ENCODE measurements at places on chromosomes 2 and 18.

GRCh38 chr2:144143294-144144151 lies 376.4 kb downstream of the ZEB2 start:
- DNase-seq: no peak

DNA sequence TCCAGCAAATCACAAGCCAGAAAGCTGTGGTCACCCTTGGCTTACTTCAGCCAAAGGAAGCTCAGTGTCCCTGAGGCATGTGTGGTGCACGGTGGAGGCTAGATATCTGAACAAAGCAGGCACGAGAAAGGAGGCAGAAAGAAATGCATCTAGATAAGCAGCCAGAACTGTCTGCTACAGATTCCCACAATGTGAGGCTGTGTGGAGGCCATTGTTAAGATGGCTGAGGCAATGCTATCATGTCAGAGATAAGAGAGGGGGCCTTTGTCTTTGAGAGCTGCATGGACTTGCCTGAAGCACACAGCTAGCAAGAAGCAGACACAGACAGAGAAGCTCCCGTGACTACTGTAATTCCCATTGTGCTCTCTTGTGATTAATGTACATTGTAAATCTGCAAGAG lies 110.5 kb upstream of the LYPD6 start:
- DNase-seq: no peak

GRCh38 chr2:191050640-191050987 lies 36.6 kb upstream of the STAT1 start:
- no peak for DNase-seq

DNA sequence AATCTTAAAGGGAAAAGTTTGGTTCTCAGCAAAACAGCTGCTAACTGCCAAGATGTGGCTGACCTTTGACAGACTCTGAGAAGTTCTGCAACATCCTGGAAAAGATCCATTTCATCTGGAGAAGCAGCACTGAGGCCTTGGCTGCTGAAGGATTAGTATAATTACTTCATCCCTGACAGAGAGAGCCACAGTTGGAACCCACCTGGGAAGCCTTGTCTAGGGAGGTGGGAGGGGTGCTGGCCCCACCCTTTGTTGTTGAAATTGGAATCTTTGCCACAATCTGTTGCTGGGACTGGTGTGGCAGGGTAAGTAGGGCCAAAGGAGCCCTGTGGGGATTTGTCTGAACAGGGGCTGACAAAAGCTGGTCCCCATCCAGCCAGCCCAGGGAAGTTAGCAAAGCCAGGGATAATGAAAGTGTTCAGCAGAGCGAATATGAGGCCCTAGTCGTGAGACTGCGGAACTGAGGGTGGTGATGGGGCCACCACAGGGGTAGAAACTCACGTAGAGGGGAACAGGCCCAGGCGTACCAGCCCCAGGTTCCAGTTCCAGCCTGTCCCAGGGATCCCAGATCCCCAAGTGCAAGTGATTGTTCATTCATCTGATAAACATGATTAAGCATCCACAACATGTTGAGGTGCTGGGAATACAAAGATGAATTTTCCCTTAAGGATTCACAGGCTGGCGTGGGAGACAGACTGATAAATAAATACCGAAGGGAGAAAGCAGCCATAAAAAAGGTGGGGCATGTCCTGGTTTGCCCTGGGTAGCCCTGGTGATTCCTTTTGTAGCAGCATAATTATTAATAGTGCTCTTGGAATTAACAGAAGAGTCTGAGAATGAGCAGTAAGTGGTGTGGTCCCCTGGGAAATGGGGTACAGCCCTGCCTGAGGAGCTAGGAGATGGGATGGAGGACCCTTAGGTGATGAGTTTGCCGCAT lies 60.0 kb downstream of the MYO1B start:
- no peak for DNase-seq

DNA sequence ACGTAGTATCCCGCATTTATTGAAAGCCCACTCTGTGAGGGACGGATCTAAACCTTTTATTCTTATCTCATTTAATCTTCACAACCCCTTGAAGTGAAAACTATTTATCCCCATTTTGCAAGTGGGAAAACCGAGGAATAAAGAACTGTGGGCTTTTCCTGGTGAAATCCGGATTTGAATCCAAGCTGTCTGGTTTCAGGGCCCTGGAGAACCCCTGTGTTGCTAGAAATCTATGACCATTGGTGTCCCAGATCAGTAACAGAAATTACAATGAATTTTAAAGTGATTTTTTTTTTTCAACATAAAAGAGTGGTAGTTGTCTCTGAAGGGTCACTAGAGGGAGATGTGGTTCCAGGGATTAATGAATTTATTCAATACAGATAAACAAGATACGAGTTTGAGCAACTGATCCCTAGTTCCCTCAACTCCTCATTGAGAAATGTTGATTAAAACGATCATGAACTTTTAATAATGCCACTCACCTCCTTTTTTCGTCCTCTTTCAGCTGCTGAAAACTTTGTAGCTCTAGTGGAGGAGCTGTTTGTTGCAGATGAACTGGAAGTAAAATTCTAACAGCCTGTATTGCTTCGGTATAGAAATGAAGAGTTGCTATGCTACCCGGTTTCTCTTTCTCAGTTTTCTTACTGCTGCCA lies 940 bp downstream of the XRCC5 start:
- no peak for DNase-seq

DNA sequence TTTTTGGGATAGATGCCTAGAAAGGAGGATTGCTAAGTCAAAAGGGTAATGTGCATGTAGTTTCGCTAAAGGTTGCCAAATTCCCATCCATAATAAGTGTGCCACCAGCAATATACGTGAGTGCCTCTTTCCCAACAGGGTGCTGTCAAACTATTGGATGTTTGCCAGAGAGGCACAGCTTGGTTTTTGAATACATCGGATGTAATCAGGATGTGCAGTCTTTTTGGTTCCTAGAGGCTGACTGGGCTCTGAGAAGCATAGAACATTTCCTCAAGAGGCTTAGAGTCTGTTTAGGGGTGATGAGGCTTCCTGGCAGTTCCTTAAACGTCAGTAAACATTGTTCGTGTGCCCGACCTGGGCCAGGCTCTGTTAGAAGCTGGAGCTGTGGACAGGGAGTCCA lies 28.0 kb downstream of the AGAP1 start:
- no peak for DNase-seq

DNA sequence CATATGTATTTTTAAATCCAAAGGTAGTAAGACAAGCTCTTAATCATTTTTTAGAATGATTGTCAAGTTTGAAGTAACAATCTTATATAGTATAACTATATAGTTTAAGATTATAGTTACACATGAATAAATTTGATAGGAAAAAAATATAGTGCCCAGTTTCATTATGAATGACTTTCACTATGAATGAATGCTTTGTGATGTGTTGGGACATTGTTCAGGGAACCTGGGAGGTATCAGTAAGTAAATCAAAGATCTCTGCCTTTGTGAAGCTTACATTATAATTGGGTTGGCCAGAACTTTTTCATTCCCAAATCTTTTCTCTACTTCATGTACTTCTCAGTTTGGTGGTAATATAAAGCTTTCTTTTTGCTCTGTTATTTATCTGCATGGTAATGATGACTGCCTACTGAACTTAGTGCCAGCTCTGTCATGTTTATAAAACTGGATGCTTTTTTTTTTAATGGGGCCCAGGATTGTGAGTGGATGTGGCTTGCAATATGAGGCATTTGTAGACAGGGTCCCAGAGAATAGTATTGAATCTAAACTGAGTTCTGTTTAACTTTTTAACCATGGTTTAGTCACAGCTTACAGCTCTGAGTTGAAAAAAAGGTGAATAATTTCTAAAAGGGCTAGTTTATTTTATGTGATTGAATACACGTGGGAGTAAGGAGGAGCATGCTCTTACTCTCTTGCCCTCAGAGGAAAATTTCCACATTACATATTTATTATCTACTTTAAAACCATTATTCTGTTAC lies 23.3 kb downstream of the GLS start:
- no peak for DNase-seq

GRCh38 chr2:26982102-26982742 lies 11.8 kb downstream of the MAPRE3 start:
- no peak for DNase-seq

GRCh38 chr2:205948883-205949282 lies 137.1 kb downstream of the INO80D start:
- no peak for DNase-seq

DNA sequence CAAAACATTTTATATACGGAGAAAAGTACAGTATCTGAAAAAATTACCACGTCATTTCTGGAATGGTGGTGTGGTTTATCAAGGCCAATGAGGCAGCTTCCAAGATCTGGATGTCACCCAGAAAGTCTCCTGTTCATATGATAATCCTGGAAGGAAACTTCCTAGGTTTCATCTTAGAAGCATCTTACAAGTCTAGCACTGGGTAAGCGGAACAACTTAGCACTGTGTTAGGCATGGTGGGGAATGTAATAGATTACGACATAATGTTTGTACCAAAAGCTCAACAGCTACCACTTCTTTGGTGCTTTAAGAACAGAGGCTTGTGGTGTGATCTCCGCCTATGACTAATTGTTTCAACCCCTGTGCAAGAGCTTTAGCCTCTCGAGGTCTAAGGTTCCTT lies 63.1 kb upstream of the LYPD1 start:
- no peak for DNase-seq

DNA sequence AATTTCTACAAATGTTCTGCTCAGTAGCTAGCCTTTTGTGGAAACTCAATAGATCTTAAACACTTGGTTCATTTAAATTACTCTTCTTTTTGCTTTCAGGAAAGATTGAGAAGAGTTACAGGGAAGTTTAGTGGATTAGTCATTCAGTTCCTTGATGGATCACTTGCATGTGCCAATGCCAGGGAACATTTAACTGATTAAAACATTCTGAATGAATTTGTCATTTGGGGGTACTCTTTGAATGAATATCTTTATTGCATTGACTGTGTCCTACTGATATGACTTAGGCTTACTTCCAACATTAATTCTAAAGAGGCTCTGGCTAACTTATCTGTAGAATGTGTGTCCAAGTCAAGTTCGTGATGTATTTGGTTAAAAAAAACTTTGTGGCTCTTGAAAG lies 199.8 kb downstream of the PLCL1 start:
- DNase-seq: no peak

DNA sequence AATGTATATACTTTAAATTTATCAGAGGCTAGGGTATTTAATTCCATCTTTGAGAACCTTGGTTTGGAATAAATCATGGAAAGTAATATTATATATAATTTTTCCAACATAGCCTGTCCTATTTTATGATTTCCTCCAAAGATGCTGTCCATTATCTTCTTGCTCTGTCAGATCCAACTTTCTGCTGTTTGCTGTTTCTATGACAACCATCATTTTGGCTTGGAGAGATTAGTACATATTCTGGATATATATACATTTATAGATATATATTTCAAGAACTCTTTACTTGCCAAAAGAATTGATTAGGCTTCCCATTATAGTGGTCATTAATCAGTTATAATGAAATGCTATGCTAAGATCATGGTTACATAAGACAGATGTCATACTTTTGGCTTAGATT lies 31.3 kb downstream of the CSRNP3 start:
- DNase-seq: no peak

GRCh38 chr2:131016826-131017741 lies 76.2 kb downstream of the FAM168B start:
- no peak for DNase-seq

DNA sequence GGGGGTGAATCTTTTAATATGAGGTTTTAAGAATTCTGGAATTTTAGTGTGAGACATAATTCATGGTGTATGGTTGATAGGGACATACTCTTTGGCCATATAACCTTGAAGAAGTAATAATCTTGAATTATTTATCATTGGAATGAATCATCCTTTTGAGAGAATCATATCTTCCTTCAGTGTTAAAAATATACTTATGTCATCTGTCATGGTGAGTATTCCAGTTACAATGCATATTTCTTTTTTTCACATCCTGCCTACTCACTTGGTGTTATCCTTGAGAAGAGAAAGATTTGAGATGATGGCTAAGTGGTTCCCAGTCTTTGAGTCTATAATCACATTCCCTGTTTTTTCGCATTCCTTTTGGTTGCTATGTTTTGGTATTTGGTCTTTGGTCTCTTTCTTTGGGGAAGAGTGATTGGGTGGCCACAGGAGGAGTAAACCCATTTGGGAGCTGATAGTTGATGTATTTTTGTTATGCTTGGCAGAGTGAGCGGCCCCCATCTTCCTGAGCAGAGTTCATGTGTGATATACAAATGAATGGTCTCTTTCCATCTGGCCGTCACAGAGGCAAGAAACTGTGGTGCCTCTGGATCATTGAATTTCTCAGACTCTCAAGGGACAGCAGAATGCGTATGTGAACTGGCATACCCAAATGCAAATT lies 21.6 kb downstream of the ASAP2 start:
- no peak for DNase-seq

DNA sequence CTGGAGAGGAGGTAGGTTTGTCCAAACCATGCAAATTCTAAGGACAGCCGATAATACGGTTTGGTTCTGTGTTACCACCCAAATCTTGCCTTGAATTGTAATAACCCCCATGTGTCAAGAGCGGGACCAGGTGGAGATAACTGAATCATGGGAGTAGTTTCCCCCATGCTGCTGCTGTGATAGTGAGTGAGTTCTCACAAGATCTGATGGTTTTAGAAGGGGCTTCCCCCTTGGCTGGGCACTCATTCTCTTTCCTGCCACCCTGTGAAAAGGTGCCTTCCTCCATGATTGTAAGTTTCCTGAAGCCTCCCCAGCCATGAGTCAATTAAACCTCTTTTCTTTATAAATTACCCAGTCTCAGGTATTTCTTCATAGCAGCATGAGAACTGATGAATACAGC lies 295.2 kb downstream of the NBAS start:
- no peak for DNase-seq

GRCh38 chr2:194383401-194383800 lies 1273.6 kb upstream of the SLC39A10 start:
- no peak for DNase-seq

DNA sequence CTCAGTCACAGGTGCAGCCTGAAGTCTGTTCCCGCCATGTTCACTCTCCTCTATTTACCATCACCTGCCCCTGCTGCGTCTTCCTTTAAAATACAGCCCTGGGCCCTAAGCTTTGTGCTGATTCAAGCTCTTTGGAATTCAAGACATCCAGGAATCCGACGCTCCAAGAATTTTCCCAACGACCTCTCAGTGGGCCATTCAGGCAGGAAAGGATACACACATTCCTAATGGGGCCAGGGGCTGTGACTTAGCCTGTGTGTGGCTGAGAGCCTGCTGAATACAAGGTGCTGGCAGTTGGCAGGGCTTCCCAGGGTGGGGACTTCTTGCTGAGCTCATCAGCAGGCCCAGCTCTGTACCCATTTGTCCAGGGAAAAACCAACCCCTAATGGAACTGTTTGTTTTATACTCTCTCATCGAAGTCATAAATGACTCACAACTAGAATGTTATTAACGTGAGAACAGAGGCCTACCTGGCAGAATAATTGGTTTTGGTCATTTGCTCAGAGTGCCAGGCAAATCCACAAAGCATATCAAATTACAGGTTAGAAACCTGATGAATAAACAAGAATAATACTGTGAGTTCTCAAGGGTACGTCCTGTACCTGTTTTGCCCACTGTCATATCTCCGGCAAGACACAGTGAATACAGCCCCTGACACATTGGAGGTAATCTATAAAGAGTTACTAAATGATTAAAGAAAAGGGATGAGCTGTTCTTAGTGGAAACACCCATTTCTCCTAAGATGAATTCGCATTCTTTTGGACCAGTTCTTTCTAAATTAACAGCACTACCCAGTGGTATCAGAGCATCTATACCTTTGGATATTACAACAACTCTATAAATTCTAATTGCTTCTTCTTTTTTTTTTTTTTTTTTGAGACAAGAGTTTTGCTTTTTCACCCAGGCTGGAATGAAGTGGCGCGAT lies 12.6 kb upstream of the KCMF1 start:
- no peak for DNase-seq

- no peak for DNase-seq
These were observed 818.3 kb upstream of the GYPC start for GRCh38 chr2:125837611-125838010.
